ENCODE measurements at places on chromosomes 5 and 9. TPM values are rescaled to one million over a fixed set of nuclear protein-coding genes. Genes with fewer than 3 reads are reported as not detected.

CD14 gene
- total RNA-seq, result 48.5 TPM

DNA sequence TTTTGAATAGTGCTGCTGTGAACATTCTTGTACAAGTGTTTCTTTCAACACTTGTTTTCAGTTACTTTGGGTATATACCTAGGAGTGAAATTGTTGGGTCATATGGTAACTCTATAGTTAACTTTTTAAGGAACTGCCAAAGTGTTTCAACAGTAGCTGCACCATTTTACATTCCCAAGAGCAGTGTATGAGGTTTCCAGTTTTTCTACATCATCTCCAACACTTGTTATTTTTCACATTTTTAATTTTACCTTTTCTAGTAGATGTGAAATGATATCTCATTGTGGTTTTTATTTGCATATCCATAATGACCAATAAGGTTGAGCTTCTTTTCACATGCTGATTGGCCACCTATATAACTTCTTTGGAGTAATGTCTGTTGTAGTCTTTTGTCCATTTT is 40.0 kb upstream of the FOXE1 start:
- H3K27me3 ChIP-seq, result no peaks in the 10 kb centered on the region
- no peaks in the 10 kb centered on the region for H3K4me1 ChIP-seq
- H3K36me3 ChIP-seq, result no peaks in the 10 kb centered on the region
- no peak for DNase-seq
- H3K4me3 ChIP-seq, result no peak overlapping the region

DNA sequence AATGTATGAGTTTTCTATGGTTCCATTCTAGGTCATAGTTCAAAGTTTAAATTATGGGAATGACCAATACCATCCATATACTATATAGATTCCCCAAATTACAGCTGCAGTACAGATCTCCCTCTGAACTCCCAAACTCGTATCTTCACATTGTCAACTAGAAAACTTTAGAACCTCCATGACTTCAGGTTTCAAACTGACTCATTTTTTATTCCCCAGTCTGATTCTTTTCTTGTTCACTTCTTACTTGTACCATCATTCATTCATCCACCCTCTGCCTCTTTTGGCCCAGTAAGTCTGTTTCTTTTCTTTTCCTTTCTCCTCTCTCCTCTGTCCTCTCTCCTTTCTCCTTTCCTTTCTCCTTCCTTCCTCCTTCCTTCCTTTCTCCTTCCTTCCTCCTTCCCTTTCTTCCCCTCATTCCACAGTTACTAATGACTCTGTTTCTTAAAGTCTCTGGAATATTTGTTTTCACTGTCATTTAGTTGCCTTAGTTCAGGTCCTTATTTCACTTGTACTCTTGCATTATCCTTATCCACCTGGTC is 30.5 kb downstream of the RAD23B start:
- no peak overlapping the region for H3K27ac ChIP-seq
- DNase-seq, result no peak
- no peaks in the 10 kb centered on the region for H3K36me3 ChIP-seq
- no peaks in the 10 kb centered on the region for H3K4me1 ChIP-seq
- H3K27me3 ChIP-seq, result no peaks in the 10 kb centered on the region
- no peak overlapping the region for H3K4me3 ChIP-seq

- H3K4me1 ChIP-seq, result no peaks in the 10 kb centered on the region
- no peaks in the 10 kb centered on the region for H3K36me3 ChIP-seq
- H3K4me3 ChIP-seq, result no peak overlapping the region
- no peak for DNase-seq
- no peak overlapping the region for H3K27ac ChIP-seq
- H3K27me3 ChIP-seq, result no peaks in the 10 kb centered on the region
These were observed 19.7 kb downstream of the MAPKAP1 start for GRCh38 chr9:125687163-125687863.

RLN1 gene
- total RNA-seq, result not detected

DNA sequence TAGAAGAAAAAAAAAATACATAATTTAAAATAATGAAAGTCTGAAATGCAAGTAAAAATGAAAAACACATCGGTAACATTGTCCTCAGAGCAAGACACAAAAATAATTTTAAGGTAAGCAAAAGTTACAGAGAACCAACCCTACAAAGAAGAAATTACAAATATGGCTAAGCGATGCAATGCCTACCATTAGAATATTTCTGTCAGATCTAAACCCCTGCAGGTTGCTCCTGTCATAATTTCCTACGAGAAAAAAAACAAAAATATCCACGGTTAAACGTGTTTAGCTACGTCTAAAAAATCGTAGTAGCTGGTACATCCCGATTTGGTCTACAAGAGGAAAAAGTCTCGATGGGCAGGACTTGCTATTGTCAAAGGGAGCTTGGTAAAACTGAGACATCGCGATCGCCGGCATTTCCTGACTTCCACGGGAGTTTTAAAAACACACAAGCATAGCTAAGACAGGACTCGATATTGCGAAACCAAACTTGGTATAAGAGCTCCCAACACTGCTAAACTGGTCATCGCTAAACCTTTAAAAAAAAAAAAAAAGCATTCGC is 1.1 kb upstream of the ANXA2R start:
- H3K4me1 ChIP-seq, result no peaks in the 10 kb centered on the region
- H3K27me3 ChIP-seq, result no peaks in the 10 kb centered on the region
- peak overlapping the region; percentile 90 for H3K27ac ChIP-seq
- H3K36me3 ChIP-seq, result no peaks in the 10 kb centered on the region

- H3K27me3 ChIP-seq, result no peaks in the 10 kb centered on the region
- no peak overlapping the region for H3K27ac ChIP-seq
- H3K4me1 ChIP-seq, result no peaks in the 10 kb centered on the region
- no peaks in the 10 kb centered on the region for H3K36me3 ChIP-seq
These were observed 46.3 kb upstream of the LARP1 start for GRCh38 chr5:154708846-154709245.

GRCh38 chr9:70218767-70219166 is 40.0 kb upstream of the SMC5 start:
- no peaks in the 10 kb centered on the region for H3K4me1 ChIP-seq
- H3K36me3 ChIP-seq, result no peaks in the 10 kb centered on the region
- H3K27me3 ChIP-seq, result no peaks in the 10 kb centered on the region
- DNase-seq, result no peak
- H3K4me3 ChIP-seq, result no peak overlapping the region

LPCAT1 gene
- total RNA-seq, result 32.8 TPM

PAEP gene
- total RNA-seq, result not detected

DNA sequence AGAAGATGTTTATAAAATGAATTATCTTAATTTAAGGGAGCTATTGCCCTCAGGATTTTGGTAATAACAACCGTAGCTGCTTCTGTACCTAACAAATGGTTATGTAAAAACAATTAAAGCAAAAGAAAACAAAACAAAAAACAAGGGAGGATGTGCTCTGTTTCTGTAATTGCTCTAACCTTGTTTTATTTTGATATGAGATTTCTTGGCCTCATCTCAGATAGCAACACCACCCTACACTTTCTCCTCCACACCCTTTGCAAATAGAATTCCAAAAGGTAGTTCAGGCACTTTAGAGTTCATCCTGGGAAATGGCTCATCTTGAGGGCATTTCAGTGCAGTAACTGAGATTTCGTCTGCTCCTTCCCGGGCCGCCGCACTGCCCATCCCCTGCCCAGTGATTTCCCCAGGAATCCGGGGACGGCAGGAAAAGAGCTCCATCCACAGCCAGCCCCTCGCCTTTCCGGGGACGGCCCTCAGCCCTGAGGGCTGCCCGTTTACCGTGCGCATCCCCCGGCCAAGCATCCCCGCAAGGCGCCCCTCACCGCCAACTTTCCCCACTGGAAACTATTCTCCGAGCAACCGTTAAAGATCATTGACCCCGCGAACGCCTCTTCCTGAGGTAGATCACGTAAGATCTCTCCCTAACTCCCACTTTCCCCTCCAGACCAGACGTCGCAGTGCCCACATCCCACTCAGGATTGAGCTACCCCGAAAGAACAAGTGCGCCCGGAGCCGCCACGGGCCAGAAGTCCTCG is 1.2 kb downstream of the FNBP1 start:
- peak; percentile 27 for DNase-seq
- H3K4me1 ChIP-seq, result no peaks in the 10 kb centered on the region
- peak overlapping the region; percentile 81 for H3K4me3 ChIP-seq
- peak overlapping the region; percentile 95 for H3K27ac ChIP-seq
- no peaks in the 10 kb centered on the region for H3K36me3 ChIP-seq

STKLD1 gene
- total RNA-seq, result 0.88 TPM

POLK gene
- 60.3 TPM for total RNA-seq

FAM151B gene
- total RNA-seq, result 0.26 TPM

DNA sequence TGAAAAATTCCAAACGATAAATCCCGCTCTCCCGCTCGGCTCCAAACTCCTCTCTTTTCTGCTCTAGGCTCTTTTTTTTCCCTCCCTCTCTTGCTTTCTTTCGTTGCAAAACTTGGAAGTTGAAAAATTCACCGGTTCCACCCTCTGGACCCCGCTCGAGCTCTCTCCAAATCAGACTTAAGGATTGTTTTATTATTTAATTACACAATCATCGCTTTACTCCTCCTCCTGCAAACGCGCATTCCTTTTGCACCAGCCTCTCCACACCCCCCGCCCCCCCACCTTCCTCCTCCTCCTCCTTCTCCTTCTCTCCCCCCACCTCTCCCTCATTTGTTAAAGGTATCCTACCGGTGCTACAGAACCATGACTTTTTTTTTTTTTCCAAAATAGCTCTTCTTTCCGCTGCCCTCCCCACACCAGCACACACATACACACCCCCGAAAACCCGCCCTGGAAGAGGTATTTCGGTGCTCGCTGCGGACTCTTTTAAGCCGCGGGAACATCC is 535 bp upstream of the NFIB start:
- peak overlapping the region; percentile 98 for H3K27ac ChIP-seq
- DNase-seq, result peak; percentile 92
- no peaks in the 10 kb centered on the region for H3K27me3 ChIP-seq
- H3K4me1 ChIP-seq, result no peaks in the 10 kb centered on the region
- peak overlapping the region; percentile 87 for H3K4me3 ChIP-seq

DNA sequence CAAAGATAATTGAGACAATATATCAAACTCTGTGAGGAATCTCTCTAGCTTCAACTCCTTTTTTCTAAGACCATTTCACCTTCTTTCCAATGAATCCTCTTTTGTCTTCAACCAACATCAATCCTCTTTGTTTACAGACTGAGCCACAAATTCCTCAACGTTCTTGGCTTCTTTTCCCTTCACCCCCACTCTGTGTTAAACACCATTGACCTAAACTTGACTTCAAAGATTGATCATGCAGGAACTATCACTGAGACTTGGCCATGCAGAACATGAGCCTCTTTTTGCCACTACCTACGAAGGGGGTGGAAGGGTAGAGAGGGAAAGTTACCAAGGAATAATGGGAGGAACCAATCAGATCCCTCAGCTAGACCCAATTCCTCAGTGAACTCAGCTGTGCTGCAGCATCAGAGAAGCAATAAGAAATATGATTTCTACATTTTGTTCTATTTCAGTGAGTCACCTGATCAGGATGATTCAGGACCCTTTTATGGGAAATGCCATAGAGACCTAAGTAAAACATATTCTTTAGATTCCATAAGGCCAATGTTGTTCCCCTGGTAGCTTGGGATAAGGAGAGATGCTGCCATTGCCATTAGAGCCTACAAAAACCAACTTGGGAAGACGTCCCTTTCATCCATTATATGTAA is 187.7 kb upstream of the RGMB start:
- H3K27ac ChIP-seq, result no peak overlapping the region
- H3K4me1 ChIP-seq, result no peaks in the 10 kb centered on the region
- H3K27me3 ChIP-seq, result no peaks in the 10 kb centered on the region
- H3K4me3 ChIP-seq, result no peak overlapping the region
- no peak for DNase-seq
- no peaks in the 10 kb centered on the region for H3K36me3 ChIP-seq

DNA sequence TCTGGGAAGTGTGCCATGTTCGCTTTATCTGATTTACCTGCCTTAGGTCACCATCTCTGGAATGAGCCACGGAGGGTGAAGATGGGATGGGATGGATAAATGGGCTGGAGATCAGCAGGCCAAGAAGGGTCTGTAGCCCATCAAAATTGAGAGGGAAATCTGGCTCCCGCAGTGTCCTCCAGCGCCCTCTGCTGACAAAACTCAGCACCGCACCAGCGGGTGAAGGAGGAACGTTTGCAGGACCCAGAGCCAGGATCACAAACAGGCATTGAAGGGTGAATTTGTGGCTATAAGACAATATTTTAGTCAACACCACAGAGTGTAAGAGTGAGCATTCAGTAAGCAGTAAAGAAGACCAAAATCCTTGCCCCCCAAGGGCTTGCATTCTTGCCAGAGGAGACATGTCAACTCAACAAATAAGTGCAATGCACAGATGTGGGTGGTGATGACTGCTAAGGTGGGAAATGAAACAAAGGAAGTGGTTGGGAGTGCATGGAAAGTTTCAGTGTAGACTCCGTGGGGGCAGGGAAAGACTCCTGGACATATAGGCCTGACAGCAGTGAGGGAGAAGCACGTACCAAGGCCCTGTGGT is 124.4 kb downstream of the TENT4A start:
- H3K4me3 ChIP-seq, result no peak overlapping the region
- no peaks in the 10 kb centered on the region for H3K4me1 ChIP-seq
- H3K27me3 ChIP-seq, result no peaks in the 10 kb centered on the region

DNA sequence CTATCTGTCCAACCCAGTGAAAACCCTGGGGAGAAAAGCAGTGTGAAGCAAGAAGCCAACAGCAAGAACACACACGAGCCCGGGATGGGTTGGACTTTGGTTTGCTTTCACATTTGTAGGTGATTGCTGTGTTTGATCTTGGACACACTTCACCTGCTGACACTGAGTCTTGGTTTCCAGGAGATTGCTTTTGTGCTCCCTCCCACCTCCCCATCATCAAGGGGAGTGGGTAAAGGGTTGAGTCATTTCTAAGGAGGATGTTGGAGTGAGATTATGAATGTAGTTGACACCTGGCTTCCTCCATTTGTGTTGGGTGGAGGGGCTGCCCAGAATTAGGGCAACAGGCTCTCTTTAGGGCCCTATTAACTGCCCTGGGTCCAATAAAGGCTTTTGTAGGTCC is 37.5 kb downstream of the ANKDD1B start:
- H3K36me3 ChIP-seq, result no peaks in the 10 kb centered on the region
- no peaks in the 10 kb centered on the region for H3K27me3 ChIP-seq
- H3K4me1 ChIP-seq, result no peaks in the 10 kb centered on the region
- no peak overlapping the region for H3K4me3 ChIP-seq
- H3K27ac ChIP-seq, result no peak overlapping the region

DNA sequence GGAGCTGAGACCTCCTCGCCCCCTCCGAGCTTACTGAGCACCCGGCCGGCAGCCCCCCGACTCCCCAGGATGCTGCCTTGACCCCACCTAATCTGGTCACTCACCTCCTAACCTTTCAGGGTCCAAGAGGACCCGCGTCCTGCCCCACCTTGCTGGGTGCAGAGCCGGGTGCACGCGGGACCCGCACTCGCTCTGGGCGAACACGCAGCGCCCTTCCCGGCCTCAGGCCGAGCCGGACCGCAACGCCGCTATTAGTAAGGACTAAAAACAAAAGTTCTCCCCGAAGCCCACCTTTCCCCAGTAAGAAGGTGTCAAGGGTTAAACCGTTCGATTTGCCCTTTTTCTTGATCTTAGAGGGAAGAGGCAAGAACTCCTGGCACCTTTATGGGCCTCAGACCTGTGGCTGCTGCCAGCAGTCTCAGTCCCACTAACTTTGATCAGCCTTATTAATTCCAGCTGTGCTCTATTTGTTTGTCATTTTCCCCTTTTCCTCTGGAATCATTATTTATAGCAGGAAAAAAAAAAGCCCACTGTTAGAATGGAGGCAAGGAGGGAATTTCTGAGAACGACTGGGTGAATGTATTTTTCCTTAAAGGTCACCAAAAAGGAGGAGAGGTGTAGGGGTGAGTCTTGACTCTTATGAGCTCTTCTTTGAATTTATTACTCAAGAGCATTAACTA is 10.5 kb downstream of the IRX2 start:
- no peaks in the 10 kb centered on the region for H3K36me3 ChIP-seq
- no peaks in the 10 kb centered on the region for H3K4me1 ChIP-seq
- H3K4me3 ChIP-seq, result no peak overlapping the region
- H3K27me3 ChIP-seq, result peaks cover 71% of the 10 kb centered on the region
- no peak overlapping the region for H3K27ac ChIP-seq

ZNF300 gene
- total RNA-seq, result 27.4 TPM

Measured in uterus (tissue), 4 donors.